ENCODE measurements at places on chromosomes 13 and 19. TPM values are rescaled to one million over a fixed set of nuclear protein-coding genes. Genes with fewer than 3 reads are reported as not detected.

DNA sequence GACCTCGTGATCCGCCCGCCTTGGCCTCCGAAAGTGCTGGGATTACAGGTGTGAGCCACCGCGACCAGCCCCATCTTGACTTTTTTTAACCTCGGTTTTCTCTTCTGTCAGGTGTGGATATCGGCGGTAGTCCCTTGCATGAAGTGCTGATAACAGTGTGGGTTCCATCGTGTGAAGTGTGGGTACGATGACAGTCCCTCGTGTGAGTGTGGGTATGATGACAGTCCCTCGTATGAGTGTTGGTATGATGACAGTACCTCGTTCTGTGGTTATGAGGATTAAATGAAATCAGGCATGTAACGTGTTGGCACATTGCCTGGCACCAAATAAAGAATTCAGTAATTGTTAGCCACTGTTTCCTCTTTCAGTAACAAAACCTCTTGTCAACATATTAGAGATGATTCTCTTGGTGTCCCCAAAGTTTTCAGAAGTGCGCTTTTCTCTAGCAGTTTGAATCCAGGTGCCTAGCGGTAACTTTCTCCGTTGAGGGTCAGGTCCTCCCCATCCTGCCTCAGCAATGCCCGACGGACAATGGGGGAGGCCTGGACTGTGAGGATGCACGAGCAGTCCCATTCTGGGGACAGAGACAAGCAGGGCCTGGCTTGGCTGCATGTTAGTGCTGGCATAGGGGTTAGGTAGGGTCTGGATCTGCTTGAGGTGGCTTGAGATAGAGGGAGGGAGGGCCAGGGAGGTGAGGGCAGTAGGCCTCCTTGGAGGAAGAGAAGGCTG, 15.3 kb downstream of the GATAD2A start:
- peak; percentile 60 for DNase-seq

Gene ZNF610
- 1.4 TPM for total RNA-seq

GRCh38 chr19:41888926-41889325, 5.9 kb downstream of the ARHGEF1 start:
- peak; percentile 67 for DNase-seq

DNA sequence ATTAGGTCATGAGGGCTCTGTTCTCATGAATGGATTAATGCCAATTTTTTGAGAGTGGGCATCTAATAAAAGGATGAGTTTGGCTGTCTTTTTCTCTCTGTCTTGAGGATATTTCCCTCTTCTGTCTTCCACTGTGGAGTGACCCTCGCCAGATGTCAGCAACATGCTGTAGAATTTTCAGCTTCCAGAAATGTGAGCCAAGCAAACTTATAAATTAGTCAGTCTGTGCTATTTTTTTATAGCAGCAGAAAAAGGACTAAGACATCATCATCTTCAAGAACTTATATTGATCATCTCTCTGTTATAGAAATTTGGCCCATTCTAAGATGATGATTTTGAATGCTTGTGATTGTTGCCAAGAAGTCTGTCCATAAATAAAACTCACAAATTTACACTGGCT, 431.4 kb downstream of the FGF9 start:
- no peak for DNase-seq

DNA sequence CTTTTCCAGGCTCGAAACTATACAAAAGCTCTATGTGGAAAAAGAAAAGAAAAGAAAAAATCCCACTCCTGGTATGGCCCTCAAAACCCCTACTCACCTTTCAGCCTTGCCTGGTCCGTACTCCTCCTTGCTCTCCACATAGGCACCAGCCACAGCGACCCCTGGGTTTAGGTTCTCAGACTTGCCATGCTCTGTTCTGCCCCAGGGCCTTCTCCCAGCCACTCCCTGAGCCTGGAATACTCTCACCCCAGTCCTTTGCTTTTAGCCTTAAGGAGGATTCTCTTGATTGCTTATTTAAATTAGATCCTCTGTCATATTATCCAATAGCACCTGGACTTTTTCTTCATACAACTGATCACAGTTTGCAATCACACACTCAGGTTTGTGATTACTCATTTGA, 522.5 kb downstream of the DIAPH3 start:
- DNase-seq: no peak

- no peak for DNase-seq
Observed at GRCh38 chr13:98471934-98472333, 105.0 kb downstream of the STK24 start.
